Cortex of kidney (tissue), 1 donor: ENCODE measurements at places on chromosomes 6 and 20.

GRCh38 chr6:11242711-11243110 is 10.2 kb upstream of the NEDD9 start:
- no peak for DNase-seq

DNA sequence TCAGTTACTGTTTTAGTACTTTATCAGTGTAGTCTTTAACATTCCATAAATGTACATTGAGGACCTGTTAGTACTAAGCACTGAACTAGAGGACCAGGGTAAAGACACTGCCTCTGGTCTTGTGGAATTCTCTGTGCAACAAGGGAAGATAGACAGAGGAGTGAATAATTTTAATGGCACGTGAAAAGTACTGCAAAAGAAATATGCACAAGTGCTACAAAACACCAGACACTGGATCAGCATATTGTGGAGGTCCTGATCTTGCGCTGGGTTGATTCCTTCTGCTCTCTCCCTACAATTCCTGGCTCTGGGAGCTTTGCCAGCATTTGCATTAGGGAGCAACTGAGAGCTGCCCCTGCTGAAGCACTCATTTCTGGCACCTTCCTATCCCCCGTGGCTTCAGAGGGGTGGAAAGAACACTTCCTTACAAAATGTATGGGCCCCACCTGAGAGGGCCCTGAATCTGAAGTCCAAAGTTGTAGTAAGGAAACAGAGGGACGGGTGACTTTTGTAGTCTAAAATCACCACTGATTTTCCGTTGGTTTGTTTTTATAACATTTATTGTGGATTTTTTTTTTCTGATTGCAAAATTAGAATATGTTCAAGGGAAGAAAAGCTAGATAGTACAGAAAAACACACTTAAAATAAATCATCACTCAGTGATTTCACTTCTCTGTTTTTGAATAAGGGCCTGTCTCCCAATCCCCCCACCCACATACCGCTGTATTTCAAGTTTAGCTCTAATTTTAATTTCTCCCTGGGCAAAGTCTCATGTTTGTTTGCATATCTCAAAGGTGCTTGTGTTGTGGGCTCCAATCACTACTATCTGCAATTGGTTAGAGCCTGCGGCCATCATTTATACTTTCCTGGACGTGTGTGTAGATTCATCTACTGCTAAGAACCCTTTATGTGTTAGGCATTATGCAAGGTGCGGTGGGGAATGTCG is 4.9 kb downstream of the PKIG start:
- DNase-seq = no peak

GRCh38 chr6:117276778-117277316 is 11.5 kb downstream of the VGLL2 start:
- no peak for DNase-seq

- DNase-seq = no peak
Measured at GRCh38 chr6:128886706-128887105, 3.8 kb downstream of the LAMA2 start.

DNA sequence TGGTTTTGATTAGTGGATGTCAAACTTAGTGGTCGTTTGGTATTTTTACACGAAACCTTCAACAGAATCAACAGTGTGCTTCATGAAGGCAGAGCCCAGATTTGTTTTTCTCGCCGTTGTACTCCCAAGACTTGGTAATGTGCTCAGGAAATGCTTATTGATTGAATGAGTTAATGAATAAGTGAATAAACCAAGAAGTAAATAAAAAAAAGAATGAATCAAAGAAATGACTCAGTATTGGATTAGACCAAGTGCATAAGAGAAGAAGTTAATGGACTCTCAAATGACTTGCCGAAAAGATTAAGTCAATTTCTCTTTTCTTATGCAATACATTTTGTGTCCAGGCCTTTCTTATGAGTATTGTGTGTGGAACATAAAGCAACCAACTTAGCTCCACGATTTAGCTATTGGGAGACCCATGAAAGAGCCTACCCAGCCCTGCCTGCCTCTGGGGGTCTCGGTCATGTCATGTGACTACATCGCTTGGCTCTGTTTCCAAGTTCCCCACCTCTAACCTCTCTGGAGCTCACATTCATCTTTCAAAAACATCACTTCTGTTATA is 10.6 kb upstream of the FUCA2 start:
- no peak for DNase-seq

DNA sequence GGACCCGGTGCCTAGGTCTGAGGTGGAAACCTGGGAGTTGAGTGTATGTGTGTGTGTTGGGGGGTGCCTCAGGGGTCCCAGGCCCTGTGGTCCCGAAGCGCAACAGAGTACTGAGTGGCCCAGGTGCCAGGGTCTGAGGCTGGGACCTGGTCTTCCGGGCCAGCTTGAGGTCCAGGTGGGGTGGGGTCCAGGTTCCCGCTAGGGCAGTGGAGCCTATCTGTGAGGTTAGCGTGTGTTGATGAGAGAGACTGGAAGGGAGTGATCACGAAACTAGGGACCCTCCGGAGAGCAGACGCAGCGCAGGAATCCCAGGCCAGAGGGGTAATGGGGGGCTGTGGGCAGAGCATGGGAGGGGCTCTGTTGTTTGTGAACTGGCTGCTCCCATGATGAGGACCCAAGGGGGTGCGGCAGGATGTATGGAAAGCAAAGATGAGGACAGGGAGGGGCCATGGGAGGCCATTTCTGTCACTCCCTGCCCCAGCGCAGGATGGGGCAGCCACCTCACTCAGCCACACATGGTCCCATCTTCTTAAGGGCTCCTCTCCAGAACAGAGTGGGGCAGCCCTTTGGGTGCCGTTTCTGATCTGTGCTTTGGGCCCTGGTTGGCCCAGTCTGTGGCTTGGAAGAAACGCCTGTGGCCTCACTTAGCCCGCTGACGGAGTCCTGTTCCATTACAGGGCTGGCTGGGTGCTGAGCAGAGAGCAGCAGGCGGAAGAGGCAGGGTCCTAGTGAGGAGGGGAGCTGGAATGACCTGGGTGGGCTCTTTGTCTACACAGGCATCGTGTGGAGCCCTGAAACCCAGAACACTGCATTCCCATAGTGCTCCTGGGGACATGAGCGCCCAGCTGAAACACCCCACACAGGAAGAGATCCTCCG is 872 bp downstream of the HSPA12B start:
- no peak for DNase-seq

GRCh38 chr20:208942-209566 is 18.0 kb upstream of the DEFB129 start:
- no peak for DNase-seq

DNA sequence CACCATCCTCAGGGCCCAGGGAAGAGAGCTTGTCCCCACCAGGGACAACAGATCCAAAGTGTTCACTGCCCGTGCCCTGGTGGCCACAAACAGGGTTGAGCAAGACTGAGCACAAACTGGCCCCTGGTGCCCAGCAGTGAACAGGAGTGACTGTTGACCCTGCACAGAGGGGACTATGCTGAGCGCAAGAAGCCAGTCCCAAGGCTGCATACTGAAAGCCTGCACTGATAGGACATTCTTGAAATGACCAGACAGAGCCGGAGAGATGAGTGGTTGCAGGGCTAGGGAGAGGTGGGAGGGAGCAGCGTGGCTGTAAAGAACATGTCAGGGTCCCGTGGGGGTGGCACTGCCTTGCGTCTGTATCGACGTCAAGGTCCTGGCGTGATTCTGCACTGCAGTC is 2.9 kb upstream of the FNDC11 start:
- DNase-seq = no peak

- DNase-seq = no peak
Measured at GRCh38 chr6:26475823-26476729, 18.3 kb downstream of the BTN2A1 start.

DNA sequence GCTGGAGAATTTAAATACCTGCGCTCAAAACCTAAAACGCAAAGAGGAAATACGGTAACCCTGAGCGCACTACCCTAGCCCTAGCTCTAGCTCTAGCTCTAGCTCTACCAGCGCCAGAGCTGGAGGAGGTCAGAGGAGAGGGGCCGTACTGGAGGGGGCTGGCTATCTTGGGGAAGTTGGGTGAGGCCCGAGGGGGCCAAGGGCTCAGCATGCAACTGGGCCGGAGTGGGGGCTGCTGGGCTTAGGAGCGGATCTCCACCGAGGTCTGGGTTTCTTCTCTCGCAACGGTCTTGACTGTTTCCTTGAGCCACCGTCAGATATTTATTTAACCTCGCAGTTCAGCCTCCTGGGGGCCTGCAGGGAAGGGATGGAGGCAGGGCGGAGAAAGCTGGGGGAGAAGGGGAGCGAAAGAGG is 91.0 kb downstream of the NCR2 start:
- no peak for DNase-seq

GRCh38 chr6:150006961-150007464 is 18.3 kb downstream of the RAET1L start:
- DNase-seq = no peak

GRCh38 chr6:163576114-163576513 is 161.6 kb downstream of the QKI start:
- no peak for DNase-seq
